ENCODE measurements at places on chromosomes 11 and 22.

GRCh38 chr11:19861171-19861570 lies 148.5 kb downstream of the NAV2 start:
- no peak for DNase-seq

DNA sequence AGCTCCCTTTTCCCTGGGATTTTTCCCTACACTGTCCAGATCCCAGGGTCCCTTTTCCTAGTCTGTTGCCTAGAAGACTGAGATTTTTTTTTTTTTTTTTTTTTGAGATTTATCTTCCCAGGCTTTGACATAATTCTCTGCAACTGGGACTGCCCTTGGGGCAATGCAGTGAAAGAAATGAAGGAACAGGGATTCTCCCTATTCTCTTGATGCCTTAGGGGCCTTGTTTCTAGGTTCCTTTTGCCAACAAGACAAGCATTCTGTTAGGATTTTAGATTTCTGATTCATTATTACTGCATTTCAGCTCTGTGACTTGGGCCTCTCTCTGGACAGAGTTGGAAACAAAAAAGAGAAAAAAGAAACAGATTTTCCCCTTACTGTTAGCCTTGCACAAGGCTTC lies 47.3 kb downstream of the QSER1 start:
- DNase-seq = no peak

DNA sequence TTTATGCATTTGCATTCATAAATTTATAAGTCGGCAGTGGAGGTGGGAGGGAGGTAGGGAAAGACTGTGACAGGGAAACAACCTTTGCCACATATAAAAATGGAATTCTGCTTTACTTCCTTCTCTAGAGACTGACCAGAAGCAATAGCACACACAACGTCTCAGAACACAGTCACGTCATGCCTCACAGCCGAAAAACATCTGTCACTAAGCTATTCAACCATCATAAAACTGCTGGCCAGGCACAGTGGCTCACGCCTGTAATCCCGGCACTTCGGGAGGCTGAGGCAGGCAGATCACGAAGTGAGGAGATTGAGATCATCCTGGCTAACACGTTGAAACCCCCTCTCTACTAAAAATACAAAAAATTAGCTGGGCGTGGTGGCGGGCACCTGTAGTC lies 101.0 kb upstream of the CHRM4 start:
- no peak for DNase-seq

- no peak for DNase-seq
Observed at GRCh38 chr11:75659836-75660235, 9.0 kb downstream of the MAP6 start.

- no peak for DNase-seq
Observed at GRCh38 chr11:16030664-16031063, 325.7 kb downstream of the SOX6 start.
